Effector memory CD4-positive, alpha-beta T cell (primary cell): ENCODE measurements at places on chromosomes 2 and 18.

GRCh38 chr2:1231466-1232063, 181.7 kb upstream of the TPO start:
- no peak for DNase-seq

DNA sequence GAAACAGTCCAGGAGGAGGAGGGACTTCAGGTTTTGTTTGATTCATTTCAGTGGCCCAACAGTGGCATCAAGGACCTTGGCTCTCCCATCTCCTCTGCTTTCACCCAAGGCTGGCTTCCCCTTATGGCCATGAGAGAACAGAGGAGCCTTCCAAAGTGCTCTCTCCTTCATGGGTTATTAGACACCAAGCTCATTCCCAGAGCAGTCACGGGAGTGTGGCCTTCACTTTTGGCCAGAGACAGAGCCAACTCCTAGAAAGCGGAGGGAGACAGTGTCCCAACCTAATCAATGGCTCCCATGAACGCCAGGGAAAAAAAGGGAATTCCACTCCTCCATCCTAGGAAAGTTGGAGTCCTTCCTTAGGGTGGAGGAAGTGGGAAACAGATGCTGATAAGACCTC, 871 bp upstream of the DUSP28 start:
- no peak for DNase-seq

- DNase-seq, result no peak
These were observed 173.5 kb upstream of the HAAO start for GRCh38 chr2:42965910-42966309.

DNA sequence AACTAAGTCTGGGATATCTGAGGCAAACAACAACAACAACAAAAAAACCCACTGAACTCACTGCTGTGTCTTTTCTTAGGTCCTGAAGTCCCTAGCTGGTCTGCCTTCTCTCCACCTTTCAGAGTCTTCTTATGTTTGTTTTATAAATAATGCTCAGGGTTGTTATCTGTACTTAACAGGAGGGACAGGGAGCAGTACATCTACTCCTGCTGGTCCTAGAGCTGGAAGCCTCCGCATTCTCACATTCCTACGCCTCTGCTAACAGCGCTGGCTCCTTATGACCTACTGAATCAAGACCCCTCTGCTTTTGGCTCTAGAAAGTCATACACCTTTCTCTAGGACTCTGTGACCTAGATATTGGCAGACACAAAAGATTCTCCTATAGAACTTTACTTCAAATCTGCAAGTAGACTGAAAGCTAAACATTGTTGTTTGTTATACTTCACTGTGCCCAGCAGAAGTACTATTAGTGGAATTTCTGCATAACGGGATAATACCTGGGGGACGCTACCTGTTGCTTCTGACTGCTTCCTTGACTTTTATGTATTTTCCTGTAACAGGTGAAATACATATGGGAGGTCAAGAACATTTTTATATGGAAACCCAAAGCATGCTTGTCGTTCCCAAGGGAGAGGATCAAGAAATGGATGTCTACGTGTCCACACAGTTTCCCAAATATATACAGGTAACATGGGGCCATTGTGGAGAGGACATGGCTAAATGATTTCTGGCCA, 48.6 kb downstream of the AOX1 start:
- DNase-seq, result no peak

- DNase-seq, result no peak
These were observed 20.0 kb upstream of the ITGAV start for GRCh38 chr2:186569897-186570296.
